ENCODE measurements at places on chromosomes 12 and 14. TPM values are rescaled to one million over a fixed set of nuclear protein-coding genes. Genes with fewer than 3 reads are reported as not detected.

Gene CCND2
- 210 TPM for total RNA-seq

Gene PSEN1
- 38.8 TPM for total RNA-seq

Gene IAPP
- total RNA-seq = not detected

Gene DEPDC4
- not detected for total RNA-seq

Gene HOXC4
- total RNA-seq = 28.6 TPM

Gene CLEC6A
- total RNA-seq = not detected

Gene RTN1
- total RNA-seq = 4.2 TPM

Gene JDP2
- total RNA-seq = 33.6 TPM

- no peak for DNase-seq
Measured at GRCh38 chr12:42859612-42860011, 270.1 kb upstream of the PRICKLE1 start.

GRCh38 chr14:71336489-71337192 lies 429.4 kb downstream of the PCNX1 start:
- no peak for DNase-seq

DNA sequence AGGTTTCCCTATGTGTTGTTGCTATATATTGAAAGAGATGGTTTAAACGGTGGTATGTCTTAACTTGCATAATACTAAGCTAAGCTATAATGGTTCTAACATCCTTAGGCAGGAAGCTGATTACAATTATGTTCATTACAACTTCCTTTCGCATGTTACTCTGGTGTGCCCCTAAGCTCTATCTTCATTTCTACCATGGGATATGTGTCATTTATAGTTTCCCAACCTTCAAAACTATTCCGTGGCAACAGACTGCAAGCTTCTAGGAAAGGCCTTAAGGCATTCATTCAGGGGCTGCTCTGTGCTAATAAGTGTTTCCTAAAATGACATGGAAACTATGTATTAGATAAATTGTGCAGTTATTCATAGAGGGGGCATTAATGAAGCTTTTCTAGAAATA lies 294.6 kb downstream of the GXYLT1 start:
- DNase-seq = no peak

- DNase-seq = no peak
Measured at GRCh38 chr14:36973806-36974442, 198.5 kb downstream of the SLC25A21 start.

- DNase-seq = peak; percentile 1
Measured at GRCh38 chr14:100615736-100616695, 28.8 kb upstream of the BEGAIN start.

DNA sequence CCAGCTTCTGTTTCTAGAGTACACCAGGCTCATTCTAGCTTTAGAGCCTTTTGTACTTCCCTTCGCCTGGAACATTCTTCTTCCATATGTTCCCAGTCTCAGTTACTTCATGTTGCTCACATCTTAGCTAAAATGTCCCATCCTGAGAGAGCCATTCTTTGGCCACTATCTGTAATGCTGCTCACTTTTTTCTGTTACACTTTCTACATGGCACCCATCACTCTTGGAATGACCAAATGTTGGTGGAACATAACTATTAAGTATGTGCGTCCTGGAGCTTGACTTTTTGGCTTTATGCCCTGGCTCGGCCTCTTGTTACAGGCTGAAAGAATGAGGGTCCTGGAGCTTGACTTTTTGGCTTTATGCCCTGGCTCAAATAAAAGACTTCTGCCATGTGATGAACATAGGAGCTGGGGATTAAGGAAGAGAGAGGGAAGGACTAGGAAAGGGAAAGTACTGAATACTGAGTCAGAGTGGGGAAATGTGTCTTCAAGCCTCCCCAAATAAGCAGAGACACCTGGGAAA lies 442.9 kb upstream of the ATP2B1 start:
- DNase-seq = no peak

DNA sequence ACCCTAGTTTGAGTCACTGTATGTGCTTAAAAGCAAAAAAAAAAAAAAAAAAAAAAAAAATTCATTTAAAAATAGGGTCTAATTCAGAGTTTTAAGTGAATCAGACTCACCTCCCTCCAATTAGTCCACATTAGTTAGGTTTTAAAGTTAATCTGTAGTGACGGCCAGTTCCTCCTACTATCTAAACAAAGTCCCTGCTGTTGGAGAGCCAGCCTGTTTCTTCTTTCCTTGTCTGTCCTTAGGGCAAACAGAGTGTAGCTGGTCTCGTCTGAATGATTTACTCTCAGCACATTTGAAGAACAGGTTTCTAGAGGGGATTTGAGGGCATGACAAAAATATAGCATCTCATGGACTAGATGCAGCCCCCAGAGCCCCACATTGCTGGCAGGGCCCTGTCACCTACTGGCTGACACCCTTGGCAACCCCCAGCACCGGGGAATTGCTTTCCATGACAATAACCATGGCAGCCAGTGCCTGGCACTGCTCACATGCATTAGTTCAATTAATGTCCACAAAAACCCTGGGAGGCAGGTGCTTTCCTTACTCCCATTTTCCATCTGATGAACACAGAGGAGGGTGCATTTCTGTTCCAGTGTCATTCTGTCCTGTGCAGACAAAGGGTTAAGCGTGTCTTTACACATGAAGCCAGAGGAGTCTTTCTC lies 138.3 kb downstream of the PLXNC1 start:
- no peak for DNase-seq

DNA sequence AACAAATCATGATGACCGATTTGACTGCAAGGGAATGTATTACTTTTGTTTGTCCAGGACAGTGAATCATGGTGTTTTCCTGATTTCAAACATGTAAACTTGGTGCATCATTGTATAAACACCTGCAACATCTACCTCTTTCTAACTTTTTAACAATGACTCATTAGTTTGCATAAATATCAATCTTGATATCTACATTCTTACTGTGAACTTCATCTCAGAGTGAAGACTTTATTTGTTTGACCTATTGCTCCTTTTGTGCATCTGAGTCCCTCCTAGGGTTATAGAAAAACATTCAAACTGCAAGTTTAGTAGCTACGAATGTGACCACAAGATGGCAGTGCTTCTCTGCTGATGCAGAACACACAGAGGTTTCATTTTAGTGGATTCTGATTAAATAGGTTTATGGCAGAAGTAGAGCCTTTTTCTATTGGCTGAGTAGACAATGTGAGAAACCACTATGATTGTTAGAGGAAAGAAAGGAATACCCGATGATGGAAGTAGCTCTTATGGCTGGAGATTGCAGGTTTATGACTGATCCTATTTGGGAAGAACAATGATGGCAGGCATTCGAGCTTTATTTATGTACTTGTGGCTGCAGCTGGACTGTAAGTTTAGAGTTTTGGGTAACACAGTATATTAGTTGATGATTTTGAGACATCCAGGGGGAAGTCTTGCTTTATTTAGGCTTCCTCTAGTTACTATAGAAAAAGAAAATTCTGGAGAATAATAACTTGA lies 244.2 kb upstream of the OR4E1 start:
- DNase-seq = peak; percentile 25

DNA sequence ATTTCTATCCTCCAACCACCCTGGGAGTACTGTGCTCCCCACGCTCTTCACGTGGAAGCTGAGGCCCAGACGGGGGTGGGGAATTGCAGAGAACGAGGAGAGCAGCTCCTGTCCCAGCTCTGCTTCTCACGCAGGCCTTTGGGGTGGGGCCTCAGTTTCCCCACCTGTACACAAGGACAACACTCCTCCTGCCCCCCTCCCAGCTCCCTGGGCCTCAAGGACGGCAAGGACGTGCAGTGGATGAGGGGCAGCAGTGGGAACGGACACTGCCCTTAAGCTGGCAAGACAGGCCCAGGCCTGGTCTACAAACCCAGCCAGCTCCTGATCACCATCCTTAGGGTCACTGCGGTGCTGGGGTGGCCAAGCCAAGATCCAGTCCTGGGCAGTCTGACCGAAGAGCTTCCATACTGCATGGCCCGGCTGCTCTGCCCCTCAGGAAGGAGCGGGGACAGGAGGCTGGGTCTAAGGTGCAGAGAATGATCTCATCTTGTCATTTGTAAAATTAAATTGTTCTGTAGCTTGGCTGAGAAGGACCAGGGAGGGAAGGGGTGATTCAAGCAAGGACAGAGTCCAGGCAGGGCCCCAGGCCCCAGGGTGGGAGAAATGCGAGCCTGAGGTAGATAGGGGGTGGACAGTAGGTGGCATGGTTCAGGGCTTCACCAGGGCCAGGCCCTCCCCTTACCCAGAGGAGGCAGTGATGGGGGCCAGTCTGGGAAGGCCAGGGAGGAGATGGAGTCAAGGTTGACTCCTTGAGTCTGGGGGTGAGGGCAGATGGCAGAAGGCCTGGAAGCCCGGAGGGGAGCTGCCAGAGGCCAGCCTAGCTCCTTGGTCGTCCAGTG lies 1.3 kb upstream of the CLBA1 start:
- DNase-seq = no peak

DNA sequence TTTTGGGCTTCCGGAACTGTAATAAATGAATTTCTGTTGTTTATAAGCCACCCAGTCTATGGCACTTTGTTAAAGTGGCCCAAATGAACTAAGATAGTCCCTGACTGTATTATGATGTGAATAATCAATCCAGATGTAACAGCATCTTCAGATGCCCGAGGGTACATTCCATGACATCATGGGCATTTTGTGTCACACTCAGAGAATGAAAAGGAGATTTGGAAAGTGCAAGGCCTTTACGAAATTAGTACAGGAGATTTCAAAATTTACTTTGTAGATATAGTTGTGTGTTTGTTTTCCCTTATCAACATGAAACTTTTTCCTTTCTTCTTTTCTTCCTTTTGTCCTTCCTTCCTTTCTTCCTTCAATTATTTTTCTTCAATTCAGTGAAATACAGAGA lies 54.2 kb upstream of the AMIGO2 start:
- DNase-seq = no peak
